ENCODE measurements at places on chromosomes 5 and 9.

DNA sequence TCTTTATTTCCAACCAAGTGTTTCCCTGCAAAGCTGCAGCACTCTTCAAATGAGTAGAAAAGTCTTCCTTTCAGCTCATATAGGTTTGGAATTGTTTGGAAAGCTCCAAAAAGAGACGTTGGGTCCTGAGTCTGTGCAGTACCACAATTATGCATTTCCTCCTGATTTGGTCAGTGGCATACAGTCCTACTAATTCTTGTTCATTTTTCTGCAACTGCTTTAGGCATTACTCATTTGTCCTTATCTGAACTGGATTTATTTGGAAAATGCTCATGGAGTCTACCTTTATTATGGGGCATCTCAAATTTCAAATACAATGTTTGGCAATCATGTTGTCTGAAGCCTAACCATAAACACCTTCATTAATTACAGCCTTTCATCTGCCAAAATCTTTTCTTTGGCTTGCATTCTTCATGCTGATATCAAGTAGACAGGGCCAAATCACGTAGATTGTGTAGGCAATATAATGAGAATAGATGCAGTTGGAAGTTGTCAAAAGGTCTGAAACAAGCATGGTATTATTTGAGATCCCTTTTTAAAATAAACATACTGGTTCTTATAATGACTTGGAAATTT lies 232.8 kb downstream of the TLE1 start:
- DNase-seq = no peak

- no peak for DNase-seq
Measured at GRCh38 chr5:131523500-131524185, 111.4 kb downstream of the RAPGEF6 start.

GRCh38 chr5:78544561-78545201 lies 103.9 kb downstream of the LHFPL2 start:
- DNase-seq = no peak

DNA sequence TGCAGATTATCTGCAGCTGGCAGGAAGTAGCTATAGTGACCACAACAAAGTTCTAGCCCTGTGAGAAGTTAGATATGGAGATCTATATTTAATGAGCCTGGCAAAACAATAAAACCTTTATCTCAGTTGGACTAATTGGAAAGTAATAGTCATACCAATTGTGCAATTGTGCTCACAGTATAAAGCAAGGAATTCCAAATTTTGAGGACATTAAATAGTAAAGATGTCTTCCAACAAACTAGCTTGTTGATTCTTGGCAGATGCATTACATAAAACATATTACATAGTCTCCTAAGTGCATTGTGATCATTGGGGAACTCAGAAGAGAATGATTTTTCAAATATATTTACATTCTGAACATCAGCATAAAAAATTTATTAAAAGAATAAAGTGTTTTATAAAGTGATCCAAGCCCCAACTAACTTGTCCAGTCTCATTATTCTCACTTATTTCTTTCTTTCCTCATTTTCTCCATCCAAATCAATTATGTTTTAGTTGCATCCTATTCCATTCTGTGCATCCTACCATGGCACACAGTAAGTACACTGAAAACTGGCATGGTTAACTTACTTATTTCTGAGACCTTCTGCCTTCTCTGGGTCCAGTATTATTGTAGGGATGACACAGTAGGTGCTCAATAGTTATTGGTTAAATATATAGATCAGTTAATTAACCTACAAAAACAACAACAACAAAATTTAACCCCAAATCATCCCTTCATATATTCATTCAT lies 977.2 kb upstream of the NUDT12 start:
- no peak for DNase-seq

DNA sequence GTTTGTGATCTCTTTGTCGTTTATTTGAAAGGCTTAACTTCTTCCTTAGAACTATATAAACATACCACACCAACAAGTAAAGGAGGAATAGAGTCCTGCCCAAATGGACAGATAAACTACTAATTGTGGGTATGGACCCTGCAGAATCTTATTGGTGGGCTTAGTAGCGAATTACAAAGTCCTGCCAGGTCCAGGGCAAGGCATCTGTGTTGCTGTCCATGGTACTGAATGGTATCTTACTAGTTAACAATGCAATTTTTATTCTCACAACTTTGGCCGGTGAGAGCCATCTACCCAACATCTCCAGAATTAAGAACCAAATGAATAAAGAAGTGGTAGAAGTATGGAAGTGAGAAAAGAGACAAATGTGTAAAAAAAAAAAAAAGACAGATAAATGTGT lies 1782.4 kb upstream of the WWC1 start:
- DNase-seq = no peak

All from T-helper 2 cell (primary cell).